ENCODE measurements at places on chromosomes 7 and 10.

DNA sequence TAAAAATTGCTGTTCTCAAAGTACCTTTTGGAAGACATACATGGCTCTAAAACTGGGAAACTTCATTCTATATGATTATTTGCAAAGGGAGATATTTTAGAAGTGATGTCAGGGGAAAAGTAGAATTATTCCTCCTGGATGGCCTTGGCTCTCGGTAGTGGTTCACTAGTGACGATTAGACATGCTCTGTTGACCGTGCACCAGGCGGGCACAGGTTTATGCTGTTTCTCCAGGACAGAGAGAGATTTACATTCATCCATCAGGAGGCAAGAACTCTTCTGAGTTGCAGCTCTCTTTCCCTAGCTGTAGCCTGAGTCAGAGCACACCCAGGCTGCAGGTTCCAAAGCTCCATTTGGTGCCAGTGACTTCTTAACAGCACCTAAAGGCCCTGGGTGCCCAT, 184.9 kb upstream of the WDR11 start:
- DNase-seq = no peak

- DNase-seq = no peak
Measured at GRCh38 chr10:4475827-4476490, 350.0 kb upstream of the AKR1E2 start.

DNA sequence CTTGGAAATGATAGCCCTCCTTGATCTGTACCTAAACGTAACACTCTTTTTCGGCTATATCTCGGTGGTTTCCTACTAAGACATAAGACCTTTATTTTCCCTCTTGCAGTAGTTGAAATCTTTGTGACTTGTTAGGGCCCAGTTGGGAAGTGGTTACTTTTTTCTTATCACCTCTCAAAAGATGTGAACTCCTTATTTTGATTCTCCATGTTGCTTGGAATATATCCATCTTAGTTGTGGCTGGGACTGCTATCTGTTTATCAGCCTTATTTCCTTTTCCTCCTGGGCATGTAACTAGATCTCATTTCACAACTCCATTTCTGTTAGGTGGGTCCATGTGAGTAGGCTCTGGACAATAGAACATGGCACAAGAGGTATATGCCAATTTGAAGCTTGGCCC, 4.1 kb upstream of the CPED1 start:
- DNase-seq = no peak

GRCh38 chr10:122375679-122376160, 1.2 kb downstream of the PLEKHA1 start:
- no peak for DNase-seq

- no peak for DNase-seq
Measured at GRCh38 chr10:73997461-73997786, 492 bp upstream of the VCL start.

- no peak for DNase-seq
Measured at GRCh38 chr7:78099715-78100394, 301.3 kb downstream of the PHTF2 start.

DNA sequence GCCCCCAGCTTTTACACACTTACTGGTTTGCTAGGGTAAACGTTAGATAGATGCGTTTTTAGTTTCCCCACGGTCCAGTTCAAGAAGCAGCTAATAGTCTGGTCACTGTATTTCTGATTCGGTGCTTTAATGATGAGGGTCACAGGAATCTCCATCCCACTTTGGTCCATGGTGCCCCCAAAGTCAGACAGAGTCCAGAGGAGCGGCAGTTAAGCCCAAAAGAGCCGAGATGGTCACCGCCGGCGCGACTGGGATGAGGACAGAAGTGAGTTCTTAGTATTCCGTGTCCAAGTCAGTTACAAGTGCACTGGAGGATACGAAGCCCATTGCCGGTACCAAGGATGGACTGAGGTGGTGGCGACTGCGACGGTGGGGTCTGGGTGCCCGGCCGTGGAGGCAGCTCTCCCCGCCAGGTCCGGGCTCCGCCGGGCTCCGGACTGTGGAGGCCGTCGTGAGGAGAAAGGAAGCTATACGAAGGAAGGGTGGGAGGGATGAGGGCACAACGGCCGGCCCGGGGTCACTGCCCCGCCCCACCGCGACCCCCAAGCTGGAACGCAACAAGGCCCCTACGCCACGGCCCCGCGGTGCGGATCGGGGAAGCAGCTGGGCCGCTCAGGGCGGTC, 663 bp downstream of the HERPUD2 start:
- peak; percentile 61 for DNase-seq

GRCh38 chr10:6310977-6311376, 108.2 kb downstream of the PFKFB3 start:
- DNase-seq = no peak

- no peak for DNase-seq
Measured at GRCh38 chr7:110804501-110804900, 286.4 kb upstream of the LRRN3 start.
